Astrocyte (in vitro differentiated cells and primary cell): ENCODE measurements at places on chromosomes 12 and 14. TPM values are rescaled to one million over a fixed set of nuclear protein-coding genes. Genes with fewer than 3 reads are reported as not detected.

- DNase-seq, result no peak
- H3K4me3 ChIP-seq, result no peak overlapping the region
- no peaks in the 10 kb centered on the region for H3K36me3 ChIP-seq
- no peaks in the 10 kb centered on the region for H3K4me1 ChIP-seq
- no peak overlapping the region for H3K27ac ChIP-seq
These were observed 58.3 kb downstream of the SLC8A3 start for GRCh38 chr14:70130482-70130881.

GRCh38 chr12:122471324-122472226 is 29.2 kb downstream of the ZCCHC8 start:
- peaks cover 31% of the 10 kb centered on the region for H3K36me3 ChIP-seq
- no peak overlapping the region for H3K4me3 ChIP-seq
- H3K27me3 ChIP-seq, result no peaks in the 10 kb centered on the region
- DNase-seq, result peak; percentile 56
- H3K27ac ChIP-seq, result peak overlapping the region; percentile 65

- peaks cover 14% of the 10 kb centered on the region for H3K4me1 ChIP-seq
- no peak overlapping the region for H3K27ac ChIP-seq
- no peak for DNase-seq
- no peaks in the 10 kb centered on the region for H3K27me3 ChIP-seq
These were observed 17.3 kb downstream of the VDR start for GRCh38 chr12:47887529-47887928.

- H3K27me3 ChIP-seq, result no peaks in the 10 kb centered on the region
- peak overlapping the region; percentile 56 for H3K27ac ChIP-seq
- DNase-seq, result peak; percentile 70
- no peaks in the 10 kb centered on the region for H3K36me3 ChIP-seq
- peak overlapping the region; percentile 70 for H3K4me3 ChIP-seq
- peaks cover 28% of the 10 kb centered on the region for H3K4me1 ChIP-seq
These were observed 28.4 kb upstream of the GPR132 start for GRCh38 chr14:105093431-105094192.

NAP1L1 gene
- 614 and 687 TPM in 2 replicates for total RNA-seq

- H3K4me1 ChIP-seq, result no peaks in the 10 kb centered on the region
- no peak overlapping the region for H3K27ac ChIP-seq
- no peaks in the 10 kb centered on the region for H3K27me3 ChIP-seq
- no peak overlapping the region for H3K4me3 ChIP-seq
- no peak for DNase-seq
These were observed 53.4 kb upstream of the EVL start for GRCh38 chr14:100011628-100012325.

GRCh38 chr14:35669782-35670181 is 135.8 kb downstream of the INSM2 start:
- DNase-seq, result peak; percentile 46
- no peaks in the 10 kb centered on the region for H3K36me3 ChIP-seq
- no peak overlapping the region for H3K4me3 ChIP-seq

MMAB gene
- total RNA-seq, result 15.2 and 17.8 TPM in 2 replicates

DNA sequence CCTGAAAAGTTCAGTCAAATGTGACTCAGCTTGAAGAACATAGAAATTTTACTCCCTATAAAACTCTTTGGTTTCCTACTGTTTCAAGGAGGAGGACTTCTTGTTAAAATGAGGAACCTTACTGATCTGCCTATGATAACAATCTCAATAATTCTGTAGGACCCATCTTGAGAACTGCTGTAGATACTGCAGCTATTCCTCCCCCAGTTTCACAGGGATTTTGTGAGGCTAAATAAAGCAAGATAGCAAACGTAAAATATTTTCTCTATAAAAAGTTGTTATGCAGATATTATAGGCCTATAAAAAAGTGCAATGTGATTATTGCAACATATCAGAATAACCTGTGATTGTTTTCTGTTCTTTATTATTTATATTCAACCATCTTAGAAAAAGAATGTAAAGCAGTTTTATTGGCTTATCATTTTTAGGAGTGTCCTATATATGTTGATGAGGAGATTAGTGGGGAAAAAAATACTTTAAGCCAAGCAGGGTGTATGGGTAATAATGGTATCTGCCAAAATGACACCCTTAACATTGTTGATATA is 12.1 kb downstream of the CLEC14A start:
- no peak for DNase-seq
- H3K4me1 ChIP-seq, result no peaks in the 10 kb centered on the region
- no peak overlapping the region for H3K4me3 ChIP-seq
- H3K36me3 ChIP-seq, result no peaks in the 10 kb centered on the region
- no peaks in the 10 kb centered on the region for H3K27me3 ChIP-seq

PLEKHH1 gene
- 2.3 and 3.3 TPM in 2 replicates for total RNA-seq

GRCh38 chr14:54609576-54609975 is 42.6 kb downstream of the SAMD4A start:
- H3K4me3 ChIP-seq, result no peak overlapping the region
- DNase-seq, result peak; percentile 37
- no peaks in the 10 kb centered on the region for H3K36me3 ChIP-seq
- no peaks in the 10 kb centered on the region for H3K27me3 ChIP-seq
- H3K27ac ChIP-seq, result peak overlapping the region; percentile 63

DNA sequence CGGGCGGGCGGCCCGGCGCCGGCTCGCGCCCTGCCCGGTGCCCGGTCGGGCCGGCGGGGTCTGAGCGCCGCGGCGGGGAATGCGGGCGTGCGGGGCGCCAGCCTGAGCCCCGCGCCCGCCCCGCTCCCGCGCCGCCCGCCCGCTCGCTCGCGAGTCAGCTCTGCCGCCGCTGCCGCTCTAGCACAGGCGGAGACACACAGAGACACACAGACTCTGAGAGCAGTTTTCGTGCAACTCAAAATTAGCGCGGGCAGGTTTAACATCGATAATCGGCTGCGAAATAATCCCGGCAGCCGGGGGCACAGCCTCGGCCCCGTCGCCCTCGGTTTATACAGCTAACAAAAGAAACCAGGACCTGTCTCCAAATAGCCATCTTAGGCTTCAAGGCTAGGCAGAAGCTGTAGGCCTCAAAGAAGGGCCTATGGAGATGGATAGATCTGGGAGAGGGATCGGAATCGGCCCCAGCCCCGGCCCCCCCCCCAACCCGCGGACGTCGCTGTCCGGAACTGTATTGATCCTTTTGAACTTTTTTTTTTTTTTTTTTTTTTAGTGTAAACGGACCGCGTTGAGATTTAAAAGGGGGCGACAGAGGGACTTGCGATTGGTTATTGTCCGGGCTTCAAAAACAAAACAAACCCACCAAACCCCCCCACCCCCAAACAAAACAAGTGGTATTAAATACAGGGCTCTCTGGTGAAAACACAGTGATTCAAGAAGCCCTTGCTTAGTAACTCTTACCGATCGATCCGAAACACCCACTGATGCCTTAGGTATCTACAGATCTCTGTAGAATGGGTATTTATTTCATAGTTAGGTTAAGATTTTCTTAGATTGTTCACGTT is 1.1 kb downstream of the ARID2 start:
- H3K4me1 ChIP-seq, result peaks cover 8% of the 10 kb centered on the region
- H3K36me3 ChIP-seq, result no peaks in the 10 kb centered on the region
- H3K27ac ChIP-seq, result peak overlapping the region; percentile 90
- no peaks in the 10 kb centered on the region for H3K27me3 ChIP-seq

GRCh38 chr12:46439793-46440511 is 67.4 kb upstream of the SLC38A2 start:
- H3K27me3 ChIP-seq, result no peaks in the 10 kb centered on the region
- no peaks in the 10 kb centered on the region for H3K36me3 ChIP-seq
- H3K4me1 ChIP-seq, result peaks cover 10% of the 10 kb centered on the region
- no peak overlapping the region for H3K27ac ChIP-seq
- no peak overlapping the region for H3K4me3 ChIP-seq

- DNase-seq, result no peak
- H3K4me1 ChIP-seq, result peaks cover 16% of the 10 kb centered on the region
- no peak within 1 kb of the TSS for H3K4me3 ChIP-seq
- H3K36me3 ChIP-seq, result no peaks in the 10 kb centered on the region
These were observed at the start of gene IL26 for GRCh38 chr12:68225576-68226476. Gene IL26 (minus strand): TSS chr12:68225810. CDS start chr12:68225756, 54 bp downstream.

DNA sequence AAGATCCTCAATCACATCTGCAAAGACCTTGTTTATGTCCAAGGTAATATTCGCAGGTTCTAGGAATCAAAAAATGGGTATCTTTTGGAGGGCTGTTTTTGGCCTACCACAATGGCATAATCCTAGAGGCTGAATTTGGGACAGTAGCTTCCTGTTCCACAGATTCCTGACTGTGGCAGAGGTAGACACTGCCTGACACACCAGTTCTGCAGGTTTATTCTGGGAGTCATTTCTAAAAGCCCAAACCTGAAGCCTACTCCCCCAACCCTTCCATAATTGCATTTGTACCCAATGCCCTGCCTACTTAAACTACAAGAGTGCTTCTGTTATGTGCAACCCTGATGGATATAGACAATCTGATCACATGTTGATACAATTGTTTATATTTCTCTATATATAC is 378.9 kb downstream of the PCNX1 start:
- no peaks in the 10 kb centered on the region for H3K27me3 ChIP-seq
- H3K4me3 ChIP-seq, result no peak overlapping the region
- H3K36me3 ChIP-seq, result no peaks in the 10 kb centered on the region
- H3K4me1 ChIP-seq, result peaks cover 1% of the 10 kb centered on the region

DNA sequence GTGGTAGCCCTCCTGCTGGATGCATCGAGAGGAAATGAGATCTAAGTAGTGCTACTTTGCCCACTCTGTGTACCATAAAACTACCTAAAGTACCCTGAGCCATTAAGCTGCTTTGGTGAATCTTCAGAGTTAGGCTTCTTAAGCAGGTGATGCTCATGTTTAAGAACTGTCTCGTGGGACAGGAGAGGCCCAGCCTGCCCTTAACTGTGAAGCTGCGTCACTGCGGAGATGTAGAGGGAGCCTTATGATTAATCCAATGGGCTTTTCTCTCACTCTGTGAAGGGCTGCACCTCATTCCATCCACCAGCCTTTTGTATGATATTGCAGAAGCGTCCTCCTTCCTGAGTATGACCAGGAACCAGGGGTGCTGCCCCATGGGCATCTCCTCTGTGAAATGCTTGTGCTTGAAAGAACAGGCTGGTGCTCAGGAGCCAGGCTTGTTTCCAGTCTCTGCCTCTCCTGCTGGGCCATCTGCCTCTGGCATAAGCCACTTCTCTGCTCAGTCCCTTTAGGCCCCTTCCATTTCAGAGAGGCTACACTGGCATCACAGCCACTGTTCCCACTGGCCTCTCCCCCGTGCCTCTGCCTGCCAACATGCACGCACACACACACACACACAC is 6.8 kb upstream of the CCDC177 start:
- H3K4me1 ChIP-seq, result peaks cover 5% of the 10 kb centered on the region
- no peak for DNase-seq
- no peak overlapping the region for H3K4me3 ChIP-seq
- H3K36me3 ChIP-seq, result no peaks in the 10 kb centered on the region
- no peak overlapping the region for H3K27ac ChIP-seq
- H3K27me3 ChIP-seq, result peaks cover 8% of the 10 kb centered on the region

DNA sequence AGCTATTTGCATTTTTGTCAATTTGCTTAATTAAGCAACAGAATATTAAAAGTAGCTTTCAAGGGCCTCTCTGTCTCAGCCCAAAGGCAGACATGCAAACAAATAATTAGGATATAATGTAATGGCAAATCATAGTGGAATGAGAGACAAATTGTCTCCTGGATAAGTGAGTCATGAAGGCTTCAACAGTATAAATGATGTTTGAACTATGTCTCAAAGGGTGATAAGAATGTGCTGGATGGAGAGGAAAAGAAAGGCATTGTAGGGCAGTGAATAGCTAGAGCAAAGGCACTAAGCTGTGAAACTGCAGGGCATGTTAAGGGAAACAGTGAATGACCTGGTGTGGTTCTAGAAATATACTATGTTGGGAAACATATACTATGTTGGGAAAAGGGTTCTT is 53.5 kb upstream of the PPP1R12A start:
- no peaks in the 10 kb centered on the region for H3K27me3 ChIP-seq
- no peaks in the 10 kb centered on the region for H3K36me3 ChIP-seq

- no peak for DNase-seq
- peaks cover 3% of the 10 kb centered on the region for H3K4me1 ChIP-seq
- no peaks in the 10 kb centered on the region for H3K36me3 ChIP-seq
- no peaks in the 10 kb centered on the region for H3K27me3 ChIP-seq
These were observed 82.6 kb downstream of the VWF start for GRCh38 chr12:6041891-6042290.

DNA sequence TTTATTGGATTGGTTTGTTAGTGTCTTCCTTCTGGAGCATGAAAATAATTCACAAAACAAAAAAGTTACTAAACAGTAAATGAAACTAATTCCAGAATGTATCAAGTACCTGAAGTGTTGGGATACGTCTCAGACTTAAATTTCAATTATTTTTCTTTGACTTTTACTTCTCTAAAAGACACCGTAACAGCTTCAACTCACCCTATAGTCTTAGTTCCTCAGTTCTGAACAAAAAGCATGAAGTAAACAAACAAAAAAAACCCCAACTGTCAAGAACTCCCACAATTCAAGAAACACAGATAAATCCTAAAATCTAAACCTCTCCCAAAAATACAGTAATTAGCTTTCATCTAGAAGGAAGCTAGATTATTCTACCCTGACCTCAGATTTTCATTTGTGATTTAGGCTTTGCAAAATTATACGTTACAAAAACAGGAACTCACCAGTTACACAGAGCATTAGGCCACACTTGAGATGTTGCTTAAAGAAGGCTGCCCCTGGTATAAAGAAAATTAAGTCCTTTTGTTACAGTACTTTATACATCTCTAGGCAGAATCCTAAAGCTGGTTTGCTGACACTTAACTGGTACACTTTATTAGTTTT is 10.2 kb downstream of the HEATR5A start:
- H3K27ac ChIP-seq, result no peak overlapping the region
- H3K27me3 ChIP-seq, result no peaks in the 10 kb centered on the region
- H3K4me1 ChIP-seq, result peaks cover 5% of the 10 kb centered on the region
- no peaks in the 10 kb centered on the region for H3K36me3 ChIP-seq
- no peak for DNase-seq
- H3K4me3 ChIP-seq, result no peak overlapping the region
